T-helper 22 cell (primary cell): ENCODE measurements at places on chromosomes 2 and 18.

DNA sequence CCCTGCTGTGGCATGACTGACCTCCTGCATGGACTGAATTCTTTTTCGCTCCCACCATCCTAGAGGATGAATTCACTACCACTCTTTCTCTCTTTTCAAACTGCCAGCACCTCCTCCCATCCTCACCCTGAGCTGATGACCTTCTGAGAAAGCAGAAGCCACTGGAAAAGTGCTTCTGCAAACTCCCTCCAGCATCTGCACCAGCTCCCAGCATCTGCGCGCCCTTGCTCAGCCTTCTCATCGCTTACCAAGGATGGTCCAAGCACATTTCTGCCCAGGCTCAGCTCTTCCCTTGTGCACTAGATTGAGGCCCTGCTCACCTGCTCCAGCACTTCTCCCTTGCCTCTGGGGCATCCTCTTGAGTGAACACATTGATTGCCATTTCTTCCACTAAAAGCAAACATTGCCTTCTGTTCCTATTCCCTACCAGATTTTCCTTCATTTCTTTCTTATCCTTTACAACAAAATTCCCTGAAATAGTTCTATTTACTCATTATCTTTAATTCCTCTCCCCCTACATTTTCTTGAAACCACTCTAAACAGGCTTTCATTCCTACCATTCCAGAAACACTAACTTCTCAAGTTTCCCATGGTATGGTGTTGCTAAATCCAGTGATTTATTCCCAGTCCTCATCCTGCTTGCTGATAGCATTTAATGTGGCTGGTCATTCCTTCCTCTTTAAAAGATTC lies 42.7 kb upstream of the IL1RL1 start:
- DNase-seq, result no peak

DNA sequence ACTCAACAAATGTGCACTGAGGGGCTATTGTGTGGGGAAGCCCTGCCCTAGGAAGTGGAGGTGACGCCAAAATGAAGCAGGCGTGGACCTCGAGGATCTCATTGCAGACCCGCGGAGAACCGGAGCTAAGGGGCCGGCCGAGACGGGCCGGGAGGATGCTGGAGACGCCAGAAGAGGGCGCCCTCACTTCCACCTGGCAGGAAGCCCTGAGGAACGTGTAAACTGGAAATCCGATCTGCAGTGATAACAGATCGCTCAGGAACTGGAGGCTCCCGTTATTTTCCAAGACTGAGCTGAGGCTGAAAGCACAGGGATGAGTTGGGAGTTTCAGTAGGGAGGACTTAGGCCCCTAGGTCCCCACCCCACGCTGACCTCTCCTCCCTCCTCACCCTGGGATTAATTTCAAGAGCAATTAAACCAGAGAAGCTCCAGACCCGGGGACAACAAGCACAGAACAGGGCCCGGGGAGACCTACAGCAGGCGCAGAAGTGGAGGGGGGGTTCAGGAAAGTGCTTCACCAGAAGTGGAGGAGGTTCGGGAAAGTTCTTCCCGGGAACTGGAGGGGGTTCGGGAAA lies 7.7 kb upstream of the COL6A3 start:
- peak; percentile 52 for DNase-seq

GRCh38 chr2:199997296-199997695 lies 41.9 kb downstream of the MAIP1 start:
- no peak for DNase-seq

- no peak for DNase-seq
These were observed 97.1 kb downstream of the DPP4 start for GRCh38 chr2:161976917-161977316.

DNA sequence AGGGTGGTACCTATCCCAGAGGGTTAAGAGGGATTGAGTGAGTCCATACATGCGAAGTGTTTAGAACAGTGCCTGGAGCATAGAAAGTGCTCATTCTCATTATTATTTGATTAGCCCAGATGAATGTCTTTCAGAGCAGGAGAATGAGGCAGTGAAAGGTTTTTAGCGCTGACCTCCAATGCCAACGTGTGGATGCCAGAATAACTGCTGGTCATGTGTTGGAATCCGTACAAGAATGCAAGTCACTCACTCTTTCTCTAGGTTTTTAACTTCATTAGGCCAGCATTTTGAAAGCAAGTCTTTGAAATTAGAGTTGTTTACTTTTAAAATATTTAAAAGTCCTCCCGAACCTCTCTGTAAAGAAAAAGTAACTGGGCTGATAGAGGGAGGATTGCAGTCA lies 374.2 kb downstream of the EN1 start:
- no peak for DNase-seq

DNA sequence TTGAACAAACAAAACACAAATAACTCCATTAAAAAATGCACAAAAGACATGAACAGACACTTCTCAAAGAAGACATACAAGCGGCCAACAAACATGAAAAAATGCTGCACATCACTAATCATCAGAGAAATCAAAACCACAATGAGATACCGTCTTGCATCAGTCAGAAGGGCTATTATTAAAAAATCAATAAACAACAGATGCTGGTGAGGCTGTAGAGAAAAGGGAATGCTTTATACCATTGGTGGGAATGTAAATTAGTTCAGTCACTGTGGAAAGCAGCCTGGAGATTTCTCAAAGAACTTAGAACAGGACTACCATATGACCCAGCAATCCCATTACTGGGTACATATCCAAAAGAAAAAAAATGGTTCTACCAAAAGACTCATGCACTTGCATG lies 37.8 kb downstream of the GPR155 start:
- no peak for DNase-seq
